Endothelial cell of umbilical vein (primary cell): ENCODE measurements at places on chromosomes 16 and 17. TPM values are rescaled to one million over a fixed set of nuclear protein-coding genes. Genes with fewer than 3 reads are reported as not detected.

Gene FBXO47
- not detected in 2 replicates for total RNA-seq

GRCh38 chr17:33288954-33289353 lies 4.1 kb downstream of the ASIC2 start:
- DNase-seq, result no peak

Gene MAPT
- 0.16 and 0.51 TPM in 2 replicates for total RNA-seq

DNA sequence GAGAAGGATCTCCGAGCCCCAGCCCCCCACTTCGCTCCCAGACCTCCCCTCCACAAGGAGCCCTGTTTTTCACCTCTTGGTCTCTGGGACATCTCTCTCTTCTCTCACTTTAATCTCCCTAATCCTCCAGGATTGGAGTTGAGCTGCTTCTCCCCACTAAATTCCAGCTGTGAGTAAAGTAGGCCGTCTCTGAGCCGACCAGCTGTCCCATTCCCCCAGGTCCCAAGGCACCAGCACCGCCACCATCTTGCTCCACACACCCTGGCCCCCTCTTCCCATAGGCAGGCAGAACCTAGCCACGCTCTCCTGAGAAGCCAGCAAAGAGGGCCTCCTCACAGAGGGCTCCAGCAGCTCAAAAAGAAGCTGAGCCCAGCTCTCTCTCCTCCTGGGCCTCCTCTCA lies 878 bp downstream of the DLG4 start:
- DNase-seq, result no peak

GRCh38 chr17:69268543-69269014 lies 40.0 kb upstream of the ABCA10 start:
- no peak for DNase-seq

Gene SHISA6
- total RNA-seq, result not detected in 2 replicates

- no peak for DNase-seq
These were observed 67.0 kb downstream of the RAP1GAP2 start for GRCh38 chr17:2863204-2863603.

GRCh38 chr17:309361-309888 lies 43.2 kb downstream of the RPH3AL start:
- DNase-seq, result peak; percentile 48

DNA sequence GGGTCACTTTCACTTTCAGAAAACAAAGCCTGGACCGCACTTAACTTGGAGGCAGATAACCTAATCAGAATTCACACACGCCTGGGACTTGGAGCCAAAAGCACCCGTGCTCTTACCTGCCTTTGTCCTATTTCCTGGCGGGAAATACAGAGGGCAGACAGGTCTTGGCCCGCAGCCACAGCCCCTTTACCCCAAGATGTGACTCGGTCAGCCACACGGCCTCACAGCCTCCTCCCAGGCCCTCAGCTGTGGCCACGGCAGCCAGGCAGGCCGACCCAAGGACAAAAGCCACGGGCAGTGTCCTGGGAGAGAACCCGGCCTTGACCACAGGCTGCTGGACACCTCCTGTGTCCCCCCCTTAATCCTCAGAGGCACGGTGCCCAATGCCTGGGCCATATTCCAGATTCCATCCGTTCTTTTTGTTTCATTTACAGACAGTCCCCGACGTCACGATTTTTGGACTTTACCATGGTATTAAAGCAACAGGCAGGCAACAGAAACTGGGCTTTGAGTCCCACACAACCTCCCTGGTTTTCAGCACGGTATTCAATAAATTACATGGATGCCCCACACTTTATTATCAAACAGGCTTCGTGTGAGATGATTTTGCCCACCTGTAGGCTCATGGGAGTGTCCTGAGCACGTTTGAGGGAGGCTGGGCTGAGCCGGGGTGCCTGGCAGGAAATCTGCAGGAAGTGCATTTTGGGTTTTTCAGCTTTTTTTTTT lies 30.1 kb upstream of the GAA start:
- DNase-seq, result peak; percentile 82

Gene KRT36
- total RNA-seq, result not detected in 2 replicates

DNA sequence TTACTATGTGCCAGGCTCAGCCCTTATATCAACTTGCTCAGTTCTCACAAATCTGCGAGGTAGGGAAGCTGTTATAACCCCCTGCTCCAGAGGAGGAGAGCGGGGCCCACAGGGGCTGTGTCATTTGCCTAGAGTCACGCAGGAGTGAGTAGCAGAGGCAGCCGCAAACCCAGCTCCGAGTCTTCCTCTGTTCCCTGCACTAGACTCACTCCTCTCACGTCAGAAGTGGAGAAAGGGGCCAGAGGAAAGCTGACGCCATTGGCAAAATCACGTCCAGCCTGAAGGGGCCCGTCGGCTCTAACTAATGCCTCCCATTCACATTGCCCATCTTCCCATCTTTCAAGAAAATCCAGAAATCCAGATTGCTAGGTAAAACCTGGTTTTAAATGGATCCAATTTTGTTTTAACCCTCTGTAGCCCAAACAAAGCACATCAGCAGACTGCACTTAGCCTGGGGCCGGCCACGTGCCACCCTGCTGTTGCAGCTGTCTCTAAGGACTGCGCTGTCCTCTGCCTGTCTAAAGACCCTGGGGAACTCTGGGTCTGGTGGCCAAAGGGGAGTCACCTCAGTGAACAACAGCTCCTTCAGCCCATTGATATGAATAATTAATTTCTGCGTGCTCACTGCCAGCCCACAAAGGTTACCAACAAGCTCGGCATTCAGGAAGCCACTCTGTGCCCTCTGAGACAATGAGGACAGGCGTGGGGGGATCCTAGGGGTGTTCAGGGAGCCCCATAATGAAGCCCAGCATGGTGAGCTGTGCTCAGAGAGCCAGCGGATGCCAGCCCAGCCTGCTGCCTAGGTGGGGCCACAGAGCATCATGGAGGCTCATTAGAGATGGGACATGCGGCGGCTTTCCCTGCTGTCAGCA lies 36.7 kb upstream of the ABR start:
- DNase-seq, result no peak

Gene SPATA32
- total RNA-seq, result not detected in 2 replicates

Gene BCO1
- not detected in 2 replicates for total RNA-seq
